Left renal cortex interstitium (tissue), 4 donors: ENCODE measurements at places on chromosomes 11 and 22. TPM values are rescaled to one million over a fixed set of nuclear protein-coding genes. Genes with fewer than 3 reads are reported as not detected.
A peak's percentile ranks its signal among the peaks of the same experiment; 100 is the strongest.

DNA sequence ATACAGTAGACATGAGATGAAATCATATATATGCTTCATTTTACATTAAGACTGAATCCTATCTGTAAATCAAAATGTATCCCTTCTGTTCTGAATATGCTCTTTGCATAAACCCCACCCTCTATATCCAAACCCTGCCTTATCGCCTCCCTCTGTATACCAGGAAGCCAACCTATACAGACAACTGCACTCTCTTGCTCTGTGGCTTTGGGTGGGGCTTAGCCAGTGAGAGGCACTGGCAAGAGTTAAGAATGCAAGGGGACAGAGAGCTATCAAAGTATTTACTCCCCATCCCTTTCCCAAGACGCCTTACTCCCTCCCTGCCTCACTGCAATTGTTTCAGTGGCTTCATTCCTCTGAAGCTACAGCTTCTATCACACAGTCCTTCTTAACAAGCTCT, 309.8 kb downstream of the TTC28 start:
- no peak for DNase-seq

DNA sequence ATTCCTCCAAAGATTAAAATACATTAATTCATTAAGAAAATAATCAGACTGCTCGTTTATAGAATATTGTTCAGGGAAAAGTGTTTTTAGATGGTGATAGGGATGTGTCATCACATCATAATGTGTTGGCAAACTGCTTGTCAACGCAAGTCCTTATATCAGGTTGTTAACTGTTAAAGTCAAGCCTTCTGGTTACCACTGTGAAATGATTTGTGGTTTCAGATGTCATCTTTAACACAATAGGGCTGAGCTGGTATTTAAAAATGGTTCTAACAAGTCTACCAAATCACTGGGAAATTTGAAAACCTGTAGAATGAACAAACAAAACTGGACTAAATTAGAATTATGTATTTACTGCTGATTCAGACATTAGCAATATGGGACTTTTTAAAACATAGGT, 2.4 kb upstream of the MMP13 start:
- no peak for DNase-seq

- DNase-seq: peak; percentile 24
Observed at GRCh38 chr11:3808861-3809623, 682 bp downstream of the PGAP2 start.

DNA sequence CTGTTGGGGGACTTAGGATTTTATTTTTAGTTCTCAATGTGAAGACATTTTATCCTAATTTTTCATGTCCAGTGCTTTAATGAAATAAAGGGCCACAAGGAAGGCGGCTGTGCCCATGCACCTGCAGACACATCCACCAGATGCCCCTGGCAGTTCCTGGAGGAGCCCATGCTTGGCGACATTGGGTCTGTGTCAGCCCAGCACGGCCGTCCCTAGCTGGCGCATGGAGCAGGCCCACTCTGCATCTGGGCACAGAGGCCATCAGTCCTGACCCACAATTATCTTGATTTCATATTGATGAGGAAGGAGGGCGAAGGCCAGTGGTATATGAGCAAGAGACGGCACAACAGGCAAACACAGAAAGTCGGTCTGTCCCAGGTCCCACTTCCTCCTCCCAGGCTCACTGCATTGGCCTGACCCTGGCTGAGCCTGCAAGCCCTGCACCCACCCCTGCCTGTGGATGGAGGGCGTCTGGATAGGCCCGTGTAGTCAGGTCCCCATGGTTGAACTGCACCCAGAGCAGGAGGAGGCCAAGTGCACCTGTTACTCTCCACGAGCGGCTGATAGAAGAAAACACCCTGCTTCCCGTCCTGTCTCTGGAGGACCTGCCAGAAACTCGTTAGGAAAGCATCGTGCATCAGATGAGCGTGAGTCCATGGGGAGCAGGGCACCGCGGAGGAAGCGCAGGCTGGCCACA, 296.9 kb downstream of the BRD1 start:
- no peak for DNase-seq

- no peak for DNase-seq
Observed at GRCh38 chr22:20441631-20442484, 4.2 kb upstream of the SCARF2 start.

DNA sequence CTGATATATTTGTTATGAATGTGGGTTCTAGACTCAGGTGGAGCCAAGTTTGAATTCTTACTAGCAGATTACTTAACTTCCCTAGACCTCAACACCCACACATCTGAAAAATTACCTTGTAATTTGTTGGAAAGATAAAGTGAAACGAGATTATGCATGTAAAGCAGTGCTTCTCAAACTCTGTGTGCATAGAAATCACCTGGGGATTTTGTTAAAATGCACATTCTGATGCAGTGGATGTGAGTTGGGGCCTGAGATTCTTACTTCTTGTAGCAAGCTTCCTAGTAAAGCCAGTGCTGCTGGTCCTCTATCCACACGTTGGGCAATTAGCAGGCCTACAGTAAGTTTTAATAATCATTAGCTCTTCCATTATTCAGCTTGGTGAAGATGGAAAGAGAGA, 15.1 kb upstream of the CEP295 start:
- DNase-seq: no peak

GRCh38 chr11:21582791-21583190, 610.1 kb upstream of the ANO5 start:
- no peak for DNase-seq

- no peak for DNase-seq
Observed at GRCh38 chr11:8838248-8838647, 72.7 kb upstream of the AKIP1 start.

DNA sequence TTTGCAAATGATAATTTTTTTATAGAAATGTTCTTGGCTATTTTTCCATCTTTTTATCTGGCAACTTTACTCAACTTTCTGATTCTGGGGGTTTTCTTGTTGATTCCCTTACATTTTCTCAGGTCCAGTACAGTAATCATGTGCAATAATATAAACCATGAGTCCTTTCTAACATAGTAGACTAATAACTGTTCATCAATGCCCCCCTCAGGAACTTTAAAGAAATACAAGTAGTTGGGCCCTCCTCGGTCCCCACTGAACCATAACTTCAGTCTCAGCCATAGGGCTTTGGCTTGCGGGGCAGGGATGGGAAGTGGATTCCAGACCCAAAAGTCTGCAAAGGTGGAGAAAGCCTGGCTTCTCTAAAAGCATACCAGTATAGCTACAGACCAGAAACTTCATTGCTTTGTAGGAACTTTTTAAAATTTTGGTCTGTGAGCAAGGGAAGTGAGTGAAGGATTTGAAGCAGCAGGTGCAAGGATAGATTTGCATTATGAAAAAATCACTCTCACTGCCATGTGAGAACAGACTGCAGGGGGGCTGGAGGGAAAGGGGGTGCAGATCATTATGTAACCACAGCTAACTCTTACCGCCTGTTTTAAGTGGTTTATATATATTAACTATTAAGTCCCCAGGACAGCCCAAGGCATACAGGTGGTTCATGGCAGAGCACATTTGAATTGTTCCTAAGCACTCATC, 10.4 kb upstream of the TUB start:
- DNase-seq: no peak

GRCh38 chr11:62621567-62622470, at the start of gene B3GAT3:
TSS of gene B3GAT3 (minus strand) at chr11:62621986. CDS start at chr11:62621947, 39 bp downstream.
- DNase-seq: no peak

GRCh38 chr22:29454276-29454675, 15.9 kb downstream of the RFPL1 start:
- DNase-seq: no peak

DNA sequence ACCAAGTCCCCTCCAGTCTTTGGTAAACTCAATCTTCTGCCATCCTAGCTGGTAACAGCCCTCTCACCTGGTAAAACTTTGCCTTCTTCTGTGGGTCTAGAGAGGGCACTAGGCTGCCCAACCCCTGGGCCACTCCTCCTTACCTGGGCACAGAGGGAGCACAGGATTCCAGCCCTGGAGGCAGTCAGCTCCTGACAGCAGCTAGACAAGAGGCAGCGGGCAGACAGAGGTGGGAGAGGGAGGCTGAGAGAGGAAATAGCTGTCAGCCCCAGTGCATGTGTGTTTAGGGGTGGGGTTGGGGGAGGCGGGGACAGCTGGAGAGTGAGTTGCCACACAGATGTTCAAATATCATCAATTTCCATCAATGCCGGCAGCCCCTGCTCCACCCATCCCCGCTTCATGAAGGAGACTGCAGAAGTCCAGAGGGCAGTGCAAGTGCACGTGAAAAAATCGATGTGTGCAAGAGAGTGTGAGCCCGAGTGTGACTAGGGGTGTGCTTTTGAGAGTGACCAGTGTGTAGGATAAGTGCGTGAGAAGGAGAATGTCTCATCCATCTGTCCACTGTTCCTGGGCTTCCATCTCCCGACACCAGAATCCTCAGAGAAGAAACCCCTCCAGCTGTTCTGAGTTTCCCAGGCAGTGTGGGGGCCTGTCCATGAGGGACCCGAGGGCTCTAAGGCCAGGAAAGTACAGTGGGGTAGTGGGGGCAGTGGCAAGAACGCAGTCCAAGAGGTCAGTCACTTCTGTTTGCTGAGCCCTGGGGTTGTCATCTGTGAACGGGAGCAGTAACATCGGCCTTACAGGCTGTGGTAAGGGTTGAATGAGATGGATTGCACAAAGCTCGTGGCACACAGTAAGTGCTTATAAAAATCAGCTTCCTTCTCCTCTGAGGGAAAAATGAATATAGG, at the start of gene PTGDR2:
Gene PTGDR2, minus strand, starts transcription at position 225 of the 908 bp plus-strand sequence. CDS start 2,228 bp downstream, outside the sequence.
- no peak for DNase-seq

DNA sequence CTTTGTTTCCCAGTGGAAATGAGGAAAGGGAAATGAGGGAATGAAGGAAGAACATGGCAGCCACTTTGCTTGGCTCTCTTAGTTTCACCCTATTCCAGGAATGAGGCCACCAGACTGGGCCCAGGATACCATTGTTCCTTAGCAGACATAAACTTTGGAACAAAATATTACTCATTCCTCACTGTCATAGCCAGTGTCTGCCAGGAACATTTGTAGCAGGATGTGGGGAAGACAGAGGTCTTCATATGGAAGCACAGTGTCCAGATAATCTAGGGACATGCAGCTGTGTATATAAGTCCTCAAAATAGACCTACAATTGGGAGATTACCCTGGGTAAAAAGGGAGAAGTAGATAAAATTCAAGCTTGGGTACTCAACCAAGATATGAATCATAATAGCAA, 15.2 kb upstream of the FUT4 start:
- no peak for DNase-seq

DNA sequence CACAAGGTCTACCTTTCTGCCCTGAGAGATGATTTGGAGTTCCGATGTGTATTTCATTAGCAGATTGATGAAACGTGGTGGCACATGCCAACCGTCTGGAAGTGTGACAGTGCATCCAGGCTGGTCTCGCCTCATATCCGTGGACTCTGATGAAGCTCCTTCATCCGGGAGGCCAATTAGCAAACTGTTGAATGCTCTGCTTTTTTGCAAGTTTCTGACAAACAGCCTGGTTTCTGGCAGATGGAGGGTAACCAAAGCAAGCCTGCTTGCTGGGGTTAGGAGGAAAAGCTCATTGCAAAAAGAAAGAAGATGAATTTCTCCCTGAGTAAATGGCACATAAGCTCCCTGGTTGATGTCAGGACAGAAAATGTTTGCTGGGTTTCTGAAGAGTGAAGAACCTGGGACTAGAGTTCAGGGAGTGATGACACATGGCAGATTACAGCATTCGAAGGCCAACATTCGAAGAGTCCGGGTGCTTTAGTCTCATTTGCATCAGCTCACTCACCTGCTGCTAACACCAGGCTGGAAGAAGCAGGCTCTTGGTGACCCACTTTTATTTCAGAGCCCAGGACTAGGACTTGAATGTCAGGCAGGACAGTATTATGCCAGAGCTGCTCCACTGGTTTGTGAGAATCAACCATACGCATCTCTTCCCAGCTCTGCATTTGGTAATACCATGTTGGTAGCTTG, 135.9 kb upstream of the TTC12 start:
- DNase-seq: no peak

DNA sequence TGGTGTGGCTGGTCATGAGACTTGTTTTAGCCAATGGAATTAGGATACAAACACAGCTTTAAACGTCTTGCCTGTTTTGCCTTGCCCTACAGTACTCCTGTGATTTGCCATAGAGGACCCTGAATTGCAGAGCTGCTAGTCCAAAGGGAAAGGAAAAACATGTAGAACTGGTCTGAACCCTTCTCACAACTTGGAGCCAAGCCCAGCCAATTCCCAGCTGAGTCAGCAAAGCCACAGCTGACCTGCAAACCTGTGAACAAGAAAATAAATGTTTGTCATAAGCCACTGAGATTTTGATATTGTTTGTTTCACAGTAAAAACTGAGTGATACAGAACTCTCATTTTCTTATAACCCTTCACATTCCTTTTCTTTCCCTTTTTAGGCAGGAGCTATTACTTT, 360.5 kb upstream of the API5 start:
- DNase-seq: no peak

GRCh38 chr11:131219646-131220045, 150.8 kb upstream of the NTM start:
- no peak for DNase-seq

DNA sequence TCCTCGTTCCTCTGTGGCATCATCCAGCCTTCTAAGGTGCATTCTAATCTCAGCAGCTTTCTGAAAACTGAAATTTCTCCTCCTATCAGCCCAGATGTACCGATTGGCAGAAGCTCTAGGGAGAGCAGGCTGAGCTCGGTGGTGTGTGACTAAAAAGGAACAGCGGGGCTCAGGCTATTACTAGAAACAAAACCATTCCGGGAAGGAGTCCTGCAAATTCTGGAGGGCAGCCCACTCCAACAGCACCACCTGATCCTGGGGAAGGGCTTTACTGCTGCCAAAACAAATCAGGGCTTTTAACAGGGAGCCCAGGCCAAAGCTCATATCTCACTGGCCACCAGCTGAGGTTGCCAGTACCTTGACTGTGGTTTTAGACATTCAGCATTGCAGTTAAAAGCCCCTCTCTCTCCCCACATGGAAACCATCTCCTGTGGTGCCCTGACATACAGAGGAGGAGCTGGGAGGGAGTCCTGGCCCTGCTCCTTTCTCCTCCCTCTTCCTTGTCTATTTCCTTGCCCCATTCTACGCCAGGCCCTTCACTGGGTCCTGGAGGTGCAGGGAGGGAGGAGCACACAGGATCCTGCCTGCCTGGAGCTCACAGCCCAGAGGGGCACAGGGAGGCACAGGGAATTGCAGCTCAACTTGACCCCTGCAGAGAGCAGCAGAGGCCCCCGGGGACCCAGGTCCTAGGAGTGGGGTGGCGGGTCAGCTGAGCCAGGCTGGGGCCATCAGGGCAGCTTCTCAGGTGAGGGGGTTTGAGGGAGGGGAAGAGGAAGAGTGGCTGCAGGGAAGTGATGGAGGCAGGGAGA, 889 bp downstream of the PLAAT4 start:
- DNase-seq: no peak

DNA sequence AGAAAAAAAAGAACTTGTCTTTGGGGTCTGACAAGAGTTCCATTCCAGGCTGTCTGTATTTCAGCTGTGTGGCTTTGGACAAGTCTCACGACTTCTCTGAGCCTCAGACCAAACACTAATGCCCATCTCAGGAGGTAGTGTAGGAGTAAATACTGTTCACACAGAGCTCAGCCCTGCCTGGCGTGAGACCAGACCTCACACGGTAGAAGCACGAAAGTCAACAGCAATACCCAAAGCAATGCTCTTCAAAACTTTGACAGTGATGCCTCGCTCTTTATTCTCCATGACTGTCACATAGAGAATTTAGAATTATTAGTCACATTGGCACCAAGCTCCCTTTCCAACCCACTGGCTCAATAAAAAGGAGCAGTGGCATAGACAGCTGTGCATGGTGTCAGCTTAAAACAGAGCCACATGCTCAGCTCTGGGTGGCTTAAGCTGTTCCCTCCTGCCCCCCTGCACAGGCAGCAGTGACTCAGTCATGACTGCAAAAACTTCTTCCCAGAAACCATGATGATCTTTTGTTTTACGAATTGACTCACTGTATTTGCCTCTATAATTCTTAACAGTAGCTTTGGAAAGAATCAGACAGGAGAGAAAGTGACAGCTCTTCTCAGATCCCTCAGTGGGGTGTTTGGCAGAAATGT, 74.0 kb upstream of the PHF21B start:
- DNase-seq: no peak

Gene SMCO4
- 18.5 TPM for polyA plus RNA-seq

Gene OR4D5
- not detected for polyA plus RNA-seq

Gene UBE2L3
- 62.0 TPM for polyA plus RNA-seq
